ENCODE measurements at places on chromosomes 2 and 18.

GRCh38 chr2:172826522-172826921 lies 90.9 kb downstream of the RAPGEF4 start:
- no peak for DNase-seq

DNA sequence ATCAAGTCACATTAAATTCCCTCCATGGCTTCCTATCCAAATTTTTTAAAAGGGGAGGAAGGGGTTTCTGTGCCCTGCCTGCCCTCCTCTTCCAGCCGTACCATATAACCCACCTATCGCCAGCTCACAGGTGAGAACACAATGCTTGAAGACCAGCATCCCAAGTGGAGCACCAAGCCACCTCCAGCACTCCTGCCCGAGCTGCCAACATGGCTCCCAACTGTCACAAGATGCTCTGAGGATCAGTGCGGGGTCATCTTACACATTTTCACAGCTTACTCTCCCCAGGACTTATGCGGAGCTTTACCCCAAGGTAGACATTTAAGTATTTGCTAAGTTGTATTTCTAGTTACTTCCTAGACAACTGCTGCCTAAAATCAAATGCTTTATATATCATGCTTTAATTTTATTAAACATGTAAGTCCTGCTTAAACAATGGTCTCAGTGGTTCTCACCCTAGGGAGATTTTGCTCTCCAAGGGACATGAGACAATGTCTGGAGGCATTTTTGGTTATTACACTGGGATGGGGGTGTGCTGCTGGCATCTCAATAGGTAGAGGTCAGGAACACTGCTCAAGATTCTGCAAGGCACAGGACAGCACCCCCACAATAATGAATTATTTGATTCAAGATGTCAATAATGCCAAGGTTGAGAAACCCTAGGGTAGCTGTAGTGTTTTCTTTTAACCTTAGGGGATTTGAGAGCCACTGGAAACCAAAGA lies 45.8 kb downstream of the SF3B1 start:
- no peak for DNase-seq

DNA sequence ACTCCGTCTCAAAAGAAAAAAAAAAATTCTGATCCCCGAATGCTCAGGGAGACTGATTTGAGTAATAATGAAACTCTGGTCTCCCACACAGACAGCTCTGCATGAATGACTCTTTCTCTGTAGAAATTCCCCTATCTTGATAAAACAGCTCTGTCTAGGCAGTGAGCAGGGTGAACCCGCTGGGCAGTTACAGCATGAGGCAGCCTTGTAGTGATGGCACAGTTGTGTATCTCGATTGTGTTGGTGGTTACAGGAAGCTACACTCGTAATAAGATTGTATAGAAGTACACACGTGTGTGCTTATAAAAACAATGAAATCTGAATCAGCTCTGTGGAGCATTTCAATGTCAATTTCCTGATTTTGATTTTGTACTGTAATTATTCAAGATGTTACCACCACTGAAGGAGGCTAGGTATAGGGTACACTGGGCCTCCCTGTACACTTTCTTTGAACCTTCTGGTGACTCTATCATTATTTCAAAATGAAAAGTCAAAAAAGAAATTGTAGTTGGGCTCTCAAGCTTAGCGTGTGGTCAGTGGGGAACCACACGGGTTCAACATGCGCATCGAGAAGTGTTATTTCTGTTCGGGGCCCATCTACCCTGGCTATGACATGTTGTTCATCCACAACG lies 34.9 kb upstream of the ATP8B1 start:
- no peak for DNase-seq

- DNase-seq = no peak
Measured at GRCh38 chr2:172578860-172579512, 23.1 kb downstream of the PDK1 start.

DNA sequence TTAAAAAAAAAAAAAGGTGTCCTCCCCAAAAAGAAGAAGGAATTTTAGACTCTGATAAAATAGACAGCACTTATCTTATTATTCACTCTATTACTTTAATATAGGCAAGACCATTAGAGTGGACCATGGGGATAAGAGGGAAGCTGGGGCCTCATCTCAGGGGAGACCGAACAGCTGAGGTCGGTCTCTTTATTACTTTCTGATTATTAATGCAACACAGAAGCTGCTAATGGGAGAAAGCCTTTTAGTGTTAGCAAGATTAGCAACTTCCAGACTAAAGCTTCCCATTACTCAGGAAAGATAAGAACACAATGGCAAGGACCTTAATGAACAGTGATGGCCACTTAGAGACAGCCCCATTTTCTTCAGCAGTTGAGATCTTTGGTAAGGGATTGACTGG lies 135.5 kb downstream of the TMEFF2 start:
- DNase-seq = no peak

- no peak for DNase-seq
Measured at GRCh38 chr2:181790716-181791649, 100.5 kb upstream of the ITPRID2 start.

- no peak for DNase-seq
Measured at GRCh38 chr18:59466980-59467379, 107.9 kb upstream of the LMAN1 start.

- no peak for DNase-seq
Measured at GRCh38 chr2:59383473-59383872, 1142.3 kb upstream of the FANCL start.

- no peak for DNase-seq
Measured at GRCh38 chr2:52940101-52940500, 827.5 kb upstream of the CHAC2 start.

GRCh38 chr2:67954093-67954748 lies 108.6 kb downstream of the C1D start:
- no peak for DNase-seq

GRCh38 chr2:72630767-72631166 lies 195.1 kb downstream of the EXOC6B start:
- DNase-seq = no peak

GRCh38 chr2:46509804-46510203 lies 30.4 kb downstream of the TMEM247 start:
- no peak for DNase-seq

DNA sequence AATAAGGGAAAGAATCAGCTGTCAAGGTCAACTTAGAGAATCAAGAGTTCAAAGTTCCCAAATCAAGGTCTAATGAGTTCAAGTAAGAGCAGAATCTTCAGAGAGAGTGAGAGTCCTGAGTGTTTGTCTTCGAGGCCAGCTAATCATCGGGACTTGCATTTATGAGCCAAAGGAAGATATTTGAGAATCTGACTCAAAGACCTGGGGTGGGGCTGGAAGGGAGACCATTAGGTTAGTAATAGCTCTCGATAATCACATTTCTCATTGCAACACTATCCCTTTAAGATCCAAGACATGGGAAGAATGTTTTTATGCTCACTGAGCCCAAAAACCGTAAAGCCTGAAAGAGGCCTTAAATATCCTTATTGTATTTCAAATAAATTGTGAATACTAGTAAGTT lies 72.0 kb upstream of the FSHR start:
- DNase-seq = no peak

DNA sequence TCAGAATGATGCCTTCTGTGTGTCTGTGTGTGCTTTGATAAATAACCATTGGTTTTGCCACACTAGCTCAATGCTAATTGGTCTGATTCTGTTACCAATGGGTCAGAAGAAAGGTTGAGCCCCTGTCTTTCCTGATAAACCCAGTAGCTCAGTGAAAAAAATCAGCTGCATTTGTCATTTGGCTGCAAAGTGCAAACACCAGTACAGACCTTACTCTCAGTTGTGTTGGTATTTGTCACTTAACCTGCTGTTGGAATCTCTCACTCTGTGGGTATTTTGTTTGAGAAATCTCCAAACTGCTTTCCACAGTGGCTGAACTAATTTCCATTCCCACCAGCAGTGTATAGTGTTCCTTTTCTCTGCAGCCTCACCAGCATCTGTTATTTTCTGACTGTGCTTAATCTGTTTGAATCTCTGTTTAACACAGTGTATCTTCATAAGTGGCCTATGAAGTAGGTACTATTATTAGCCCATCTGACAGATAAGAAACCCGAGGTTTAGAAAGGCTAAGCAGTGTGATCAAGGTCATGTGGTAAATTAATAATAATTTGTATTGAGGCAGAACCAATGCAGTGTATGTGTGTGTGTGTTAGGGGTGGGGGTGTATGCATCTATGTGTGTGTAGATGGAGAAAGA lies 26.7 kb downstream of the LIMS1 start:
- DNase-seq = no peak

- DNase-seq = no peak
Measured at GRCh38 chr18:48609114-48609513, 70.3 kb downstream of the CTIF start.

DNA sequence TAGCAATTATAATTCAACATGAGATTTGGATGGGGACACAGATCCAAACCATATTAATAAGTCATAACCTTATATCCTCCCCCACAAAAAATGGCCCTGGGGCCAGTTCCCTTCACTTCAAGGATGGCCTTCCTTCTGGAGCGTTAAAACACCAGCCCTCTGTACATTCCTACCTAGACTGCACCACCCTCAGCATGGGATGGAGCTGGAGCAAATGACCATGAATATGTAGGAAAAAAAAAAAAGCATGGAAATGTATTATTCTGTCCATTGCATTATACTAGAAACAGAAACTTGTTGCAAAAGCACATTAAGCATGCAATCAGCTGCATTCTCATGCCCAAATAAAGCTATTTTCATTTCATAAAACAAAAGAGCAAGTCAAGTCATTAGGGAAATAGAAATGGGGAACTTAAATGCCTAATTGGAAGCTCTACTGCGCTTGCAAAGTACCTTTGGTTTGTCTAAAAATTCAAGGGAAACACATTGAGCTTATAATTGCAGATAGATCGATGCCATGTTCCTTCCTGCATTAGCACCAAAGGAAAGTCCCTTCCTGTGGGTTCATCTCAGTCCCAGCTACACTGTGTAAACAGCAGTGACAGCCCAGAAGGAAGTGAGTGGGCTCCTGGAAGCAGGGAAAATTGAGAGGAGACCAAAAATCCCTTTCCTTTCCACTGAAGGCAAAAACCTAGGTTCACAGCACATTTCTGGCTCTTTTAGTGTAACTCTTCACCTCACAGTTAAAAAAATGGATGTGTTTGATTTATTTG lies 252.0 kb upstream of the KLHL29 start:
- no peak for DNase-seq

DNA sequence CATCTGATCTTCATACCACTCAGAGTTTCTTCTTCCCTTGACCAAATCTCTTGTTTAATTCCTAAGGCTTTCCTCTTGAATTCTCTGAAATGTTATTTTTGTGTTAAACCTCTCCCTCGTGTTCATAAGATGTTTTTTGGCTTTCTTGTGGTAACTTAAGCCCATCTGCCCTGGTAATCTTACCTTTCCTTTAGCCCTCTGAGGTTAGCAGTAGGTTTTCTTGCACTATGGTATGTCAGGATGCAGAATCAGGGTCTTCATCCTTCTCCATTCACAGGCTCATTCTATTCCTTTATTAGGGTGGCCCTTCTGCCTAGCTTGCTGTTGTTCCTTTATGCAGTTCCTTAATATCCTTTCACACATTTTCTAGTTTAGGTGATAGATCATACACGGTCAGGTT lies 24.1 kb downstream of the GIGYF2 start:
- DNase-seq = no peak

GRCh38 chr2:37527361-37527760 lies 144.1 kb downstream of the CDC42EP3 start:
- no peak for DNase-seq

DNA sequence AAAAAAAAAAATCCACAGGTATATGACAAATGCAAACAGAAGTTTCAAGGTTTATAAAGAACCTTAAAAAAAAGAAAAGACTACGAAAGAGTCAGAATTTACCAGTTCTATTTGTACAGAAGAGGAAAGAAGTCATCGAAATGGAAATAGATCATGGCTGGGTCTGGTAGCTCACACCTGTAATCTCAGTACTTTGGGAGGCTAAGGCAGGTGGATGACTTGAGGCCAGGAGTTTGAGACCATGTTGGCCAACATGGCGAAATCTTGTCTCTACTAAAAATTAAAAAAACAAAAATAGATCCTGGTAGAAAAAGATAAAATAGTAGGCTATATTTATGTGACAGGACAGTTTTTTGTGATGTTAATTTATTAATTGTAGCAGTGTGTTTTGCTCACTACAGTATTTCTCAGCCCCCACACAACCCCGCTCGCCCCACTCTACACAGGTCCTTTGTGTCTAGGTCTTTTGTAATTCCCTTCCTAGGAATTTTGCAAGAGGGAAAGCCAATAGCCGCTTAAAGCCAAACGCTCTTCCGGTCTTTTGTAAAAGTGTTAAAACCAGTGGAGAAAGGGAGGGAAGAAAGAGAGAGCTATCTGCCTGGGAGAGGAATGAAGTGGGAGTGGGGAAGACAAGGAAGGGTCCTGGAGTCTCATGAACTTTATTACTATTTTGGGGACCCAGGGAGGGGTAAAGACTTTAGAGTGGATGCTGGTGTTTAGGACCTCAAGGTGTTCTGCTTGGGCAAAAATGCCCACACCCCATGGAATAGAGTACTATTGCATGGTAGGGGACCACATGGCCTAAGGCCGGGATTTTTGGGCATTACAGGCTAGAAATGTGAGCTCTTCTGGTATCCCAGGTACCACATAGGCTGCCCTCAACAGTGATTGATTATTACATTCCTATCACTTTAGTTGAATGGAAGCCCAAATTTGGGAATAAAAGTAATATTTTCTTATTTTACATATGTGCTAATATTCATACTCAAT lies 59.4 kb upstream of the XPO1 start:
- DNase-seq = no peak

DNA sequence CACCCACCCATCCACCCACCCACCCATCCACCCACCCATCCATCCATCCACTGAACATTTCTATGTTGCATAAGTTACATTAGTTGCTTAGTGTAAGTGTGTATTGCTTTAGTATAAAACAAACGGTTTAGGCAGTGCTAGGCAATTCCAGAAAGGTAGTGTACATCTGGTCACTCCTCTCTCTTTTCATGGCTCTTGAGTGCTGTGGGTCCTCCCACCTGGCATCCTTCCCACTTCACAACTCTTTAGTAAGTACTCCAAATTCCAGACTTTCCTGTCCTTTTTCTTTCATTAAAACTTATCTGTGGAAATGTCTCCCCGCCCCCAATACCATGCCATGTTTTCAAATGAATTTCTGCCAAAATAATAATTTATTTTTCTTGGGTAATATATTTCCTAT lies 122.5 kb downstream of the PLEKHM3 start:
- DNase-seq = no peak

- DNase-seq = no peak
Measured at GRCh38 chr2:204871231-204871953, 326.1 kb downstream of the PARD3B start.

GRCh38 chr2:165479856-165480255 lies 10.4 kb downstream of the CSRNP3 start:
- no peak for DNase-seq
